ENCODE measurements at places on chromosomes 12 and 14.

DNA sequence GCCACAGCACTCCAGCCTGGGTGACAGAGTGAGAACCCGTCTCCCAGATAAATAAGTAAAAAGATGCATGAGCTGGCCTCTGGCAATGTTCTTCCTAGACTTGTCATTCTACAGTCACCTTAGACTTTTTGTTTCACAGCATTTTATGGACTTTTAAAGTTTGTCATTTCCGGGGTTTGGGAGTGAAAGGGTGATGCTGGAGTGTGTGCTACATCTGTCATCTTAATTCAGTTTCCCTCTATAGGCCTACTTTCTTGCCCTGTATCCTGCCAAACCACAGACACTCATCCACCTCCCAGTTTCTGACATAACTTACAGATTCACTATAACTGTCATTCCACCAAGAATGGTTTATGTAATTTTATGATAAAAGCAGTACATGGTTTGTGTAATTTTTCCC is 166.7 kb upstream of the PARP11 start:
- no peak for DNase-seq

DNA sequence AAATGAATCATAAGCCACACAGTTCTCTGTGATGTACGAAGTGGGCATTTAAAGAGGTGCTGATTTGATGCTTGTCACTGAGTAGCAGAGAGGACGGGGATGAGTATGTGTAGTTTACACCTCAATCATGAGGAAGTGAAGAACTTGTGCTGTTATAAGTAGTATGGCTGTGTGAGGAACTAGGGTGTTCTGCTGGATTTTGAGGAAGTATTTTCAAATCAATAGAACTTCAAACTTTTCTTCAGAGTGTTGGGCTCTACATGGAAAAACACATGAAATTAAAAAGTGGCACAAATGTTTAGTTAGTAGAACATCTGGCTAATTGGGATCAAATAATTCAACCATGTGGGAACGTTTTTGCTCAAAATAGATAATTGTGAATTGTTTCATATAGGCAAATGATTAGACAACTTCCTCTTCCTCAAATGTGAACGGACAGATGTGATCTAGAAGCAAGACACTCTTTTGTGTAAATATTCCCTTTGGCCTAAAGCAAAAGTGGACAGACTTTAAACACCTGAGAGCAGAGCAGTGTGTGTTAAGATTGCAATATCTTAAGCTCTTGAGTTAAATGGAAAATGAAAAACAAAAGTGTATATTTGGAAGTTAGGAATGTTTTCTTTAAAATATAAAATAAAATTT is 168.5 kb downstream of the NAV3 start:
- DNase-seq, result no peak

DNA sequence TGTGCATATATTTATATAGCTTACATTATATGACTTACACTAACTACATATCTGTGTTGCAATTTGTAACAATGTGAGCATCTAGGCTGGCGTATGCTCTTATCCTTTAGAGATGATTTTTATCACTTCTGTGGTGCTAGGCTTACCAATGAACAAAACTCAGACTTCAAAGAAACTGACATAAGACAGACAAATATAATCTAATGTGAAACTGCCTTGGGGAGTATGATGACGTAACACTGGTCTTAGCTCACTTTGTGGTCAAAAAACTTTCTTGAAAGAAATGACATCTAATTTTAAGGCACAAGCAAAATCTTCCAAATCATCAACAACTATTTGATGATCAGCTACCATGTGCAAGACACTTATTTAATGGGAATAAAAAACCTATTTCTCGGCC is 50.0 kb downstream of the SOX5 start:
- DNase-seq, result no peak

DNA sequence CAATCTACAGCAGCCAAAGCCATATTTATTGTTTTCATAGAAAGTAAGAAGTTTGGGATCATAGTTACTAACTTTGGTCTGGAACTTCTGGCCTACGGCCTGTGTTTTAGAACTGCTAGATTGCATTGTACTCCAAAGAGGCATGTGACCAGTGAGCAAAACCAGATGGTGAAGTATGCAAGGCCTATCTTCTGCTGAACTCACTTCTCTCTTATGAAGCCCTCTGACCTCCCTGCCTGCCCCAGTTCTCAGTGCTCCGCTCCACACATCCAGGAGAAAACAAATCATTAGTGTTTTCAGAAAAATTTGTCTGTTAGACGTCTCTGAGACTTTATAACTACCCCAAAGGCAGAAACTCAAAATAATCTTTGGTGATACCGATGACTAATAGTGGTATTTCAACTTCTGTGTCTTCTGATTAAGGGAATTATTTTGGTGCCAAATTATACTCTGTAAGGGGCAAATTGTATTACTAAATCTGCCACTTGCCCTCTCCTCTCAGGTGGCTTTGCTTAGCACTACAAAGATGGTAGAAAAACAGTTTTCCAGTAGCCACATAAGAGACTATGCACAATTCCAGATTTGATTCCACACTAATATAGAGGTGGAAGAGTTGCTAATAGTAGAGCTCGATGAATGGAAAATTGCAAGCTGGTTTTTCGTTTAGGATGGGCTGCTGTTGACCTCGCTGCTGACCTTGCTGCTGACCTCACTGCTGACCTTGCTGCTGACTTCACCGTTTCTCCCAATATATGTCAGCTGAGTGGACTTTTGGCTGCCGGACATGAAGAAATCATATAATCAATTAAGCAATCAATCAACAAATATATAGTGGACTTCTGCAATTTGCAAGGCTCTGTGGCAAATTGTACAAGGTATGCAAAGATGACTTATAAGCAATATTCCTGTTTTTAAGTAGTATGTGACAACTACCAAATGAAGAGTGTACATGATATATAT is 147.5 kb downstream of the KITLG start:
- DNase-seq, result no peak

DNA sequence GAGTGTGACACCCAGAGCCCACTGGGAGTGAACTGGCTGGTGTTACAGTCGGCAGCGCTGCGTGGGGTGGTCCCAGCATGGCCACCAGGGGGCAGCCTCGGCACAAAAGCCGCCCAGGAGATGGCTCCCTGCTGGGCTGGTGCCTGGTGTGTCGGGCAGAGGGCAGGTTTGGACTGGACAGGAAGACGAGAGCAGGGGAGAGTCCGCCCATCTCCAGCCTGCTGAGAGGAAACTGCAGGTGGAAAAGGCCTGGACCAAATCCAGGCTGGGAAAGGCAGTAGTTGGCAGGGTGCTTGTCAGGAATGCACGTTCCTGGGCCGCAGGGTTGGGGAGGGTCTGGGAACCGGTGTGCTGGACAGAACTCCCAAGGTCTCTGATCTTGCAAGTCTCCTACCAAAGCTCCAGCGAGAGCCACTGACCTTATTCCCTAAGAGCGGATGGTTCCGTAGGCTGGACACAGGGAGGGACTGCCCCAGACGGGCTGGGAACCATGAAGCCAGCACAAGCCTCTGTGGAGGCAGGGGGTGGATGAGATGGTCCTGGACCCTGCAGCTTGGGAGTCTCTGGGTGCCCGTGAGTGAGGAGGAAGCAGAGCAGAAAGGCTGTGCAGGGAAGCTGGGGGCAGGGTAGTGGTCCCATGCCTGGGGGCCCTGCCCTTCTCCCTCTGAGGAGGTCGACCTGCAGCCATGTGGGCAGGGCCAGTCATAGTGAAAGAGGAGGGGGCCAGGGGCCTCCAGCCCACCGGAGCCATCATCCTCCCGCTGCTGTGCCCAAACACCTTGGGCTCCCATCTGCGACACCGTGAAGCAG is 1.8 kb downstream of the AHNAK2 start:
- DNase-seq, result peak; percentile 86

- DNase-seq, result no peak
These were observed 59.4 kb downstream of the ADIPOR2 start for GRCh38 chr12:1750300-1750699.

DNA sequence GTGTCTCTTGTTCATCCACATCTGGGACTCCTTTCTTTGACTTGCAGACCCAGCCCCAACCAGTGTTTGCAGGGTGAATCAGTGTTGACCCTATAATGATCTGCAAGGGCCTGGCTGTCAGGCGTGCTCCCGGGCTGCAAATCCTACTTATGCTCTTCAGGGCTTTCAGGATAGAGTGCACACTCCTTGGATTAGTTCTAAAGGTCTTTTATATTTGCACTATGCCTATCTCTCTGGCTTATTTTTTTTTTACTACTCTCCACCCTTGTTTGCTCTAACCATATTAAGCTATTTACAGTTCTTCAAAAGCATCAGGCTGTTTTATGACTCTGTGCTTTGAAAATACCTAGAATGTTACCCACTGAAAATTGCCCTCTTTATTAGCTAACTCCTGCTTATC is 4.3 kb upstream of the PRICKLE1 start:
- DNase-seq, result no peak

GRCh38 chr12:108321688-108322087 is 17.4 kb downstream of the CMKLR1 start:
- no peak for DNase-seq

- DNase-seq, result no peak
These were observed 2.1 kb upstream of the PLEK2 start for GRCh38 chr14:67413806-67414769.

DNA sequence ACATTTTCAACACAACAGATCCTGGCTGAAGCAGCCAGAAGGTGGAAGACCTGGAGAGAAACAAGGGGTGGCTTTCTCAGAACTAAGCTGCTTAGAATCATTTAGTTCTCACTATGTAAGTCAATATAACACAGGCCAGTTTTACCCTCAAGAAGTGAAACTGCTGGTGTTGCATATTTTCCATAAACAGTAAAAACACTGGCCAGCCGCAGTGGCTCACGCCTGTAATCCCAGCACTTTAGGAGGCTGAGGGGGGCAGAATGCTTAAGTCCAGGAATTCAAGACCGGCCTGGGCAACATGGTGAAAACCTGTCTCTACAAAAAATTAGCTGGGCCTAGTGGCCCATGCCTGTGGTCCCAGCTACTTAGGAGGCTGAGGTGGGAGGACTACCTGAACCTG is 11.6 kb downstream of the STX2 start:
- no peak for DNase-seq

- no peak for DNase-seq
These were observed 295.0 kb downstream of the RMST start for GRCh38 chr12:97757481-97758193.

DNA sequence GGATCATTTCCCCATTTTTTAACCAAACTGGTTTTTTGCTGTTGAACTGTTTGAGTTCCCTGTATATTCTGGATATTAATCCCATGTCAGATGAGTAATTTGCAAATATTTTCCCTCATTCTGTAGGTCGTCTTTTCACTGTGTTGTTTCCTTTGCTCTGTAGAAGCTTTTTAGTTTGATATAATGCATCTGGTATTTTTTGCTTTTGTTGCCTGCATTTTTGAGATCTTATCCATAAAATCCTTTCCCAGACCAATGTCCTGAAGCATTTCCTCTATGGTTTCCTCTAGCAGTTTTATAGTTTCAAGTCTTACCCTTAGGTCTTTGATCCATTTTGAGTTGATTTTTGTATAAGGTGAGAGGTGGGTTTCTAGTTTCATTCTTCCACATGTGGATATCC is 71.3 kb downstream of the LRP6 start:
- DNase-seq, result no peak

GRCh38 chr12:50686406-50686805 is 77.5 kb upstream of the ATF1 start:
- no peak for DNase-seq

- DNase-seq, result no peak
These were observed 36.6 kb downstream of the NID2 start for GRCh38 chr14:52032204-52032801.

DNA sequence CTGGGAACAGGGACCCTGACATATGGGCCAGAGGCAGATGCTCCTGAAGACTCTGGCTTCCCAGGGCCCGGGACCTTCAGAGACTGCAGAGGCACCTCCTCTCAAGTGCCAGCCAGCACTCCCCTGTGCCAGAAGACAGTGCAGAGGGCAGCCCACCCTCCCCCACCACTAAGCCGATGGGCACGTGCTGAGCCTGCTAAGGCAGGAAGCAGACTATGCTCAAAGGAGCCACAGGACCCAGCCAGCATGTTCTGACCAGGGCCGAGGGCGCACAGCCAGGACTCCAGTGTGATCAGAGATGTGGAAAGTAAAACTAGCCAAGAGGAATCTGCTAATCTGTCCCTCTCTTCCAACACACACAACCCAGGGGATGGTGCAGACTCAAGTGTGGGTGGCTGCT is 29.8 kb downstream of the DIO3 start:
- no peak for DNase-seq

GRCh38 chr14:64760916-64761315 is 56.7 kb downstream of the PLEKHG3 start:
- no peak for DNase-seq

GRCh38 chr14:71121711-71122110 is 214.5 kb downstream of the PCNX1 start:
- DNase-seq, result no peak

GRCh38 chr14:106831322-106831720 is 1304.9 kb downstream of the TMEM121 start:
- DNase-seq, result peak; percentile 41

DNA sequence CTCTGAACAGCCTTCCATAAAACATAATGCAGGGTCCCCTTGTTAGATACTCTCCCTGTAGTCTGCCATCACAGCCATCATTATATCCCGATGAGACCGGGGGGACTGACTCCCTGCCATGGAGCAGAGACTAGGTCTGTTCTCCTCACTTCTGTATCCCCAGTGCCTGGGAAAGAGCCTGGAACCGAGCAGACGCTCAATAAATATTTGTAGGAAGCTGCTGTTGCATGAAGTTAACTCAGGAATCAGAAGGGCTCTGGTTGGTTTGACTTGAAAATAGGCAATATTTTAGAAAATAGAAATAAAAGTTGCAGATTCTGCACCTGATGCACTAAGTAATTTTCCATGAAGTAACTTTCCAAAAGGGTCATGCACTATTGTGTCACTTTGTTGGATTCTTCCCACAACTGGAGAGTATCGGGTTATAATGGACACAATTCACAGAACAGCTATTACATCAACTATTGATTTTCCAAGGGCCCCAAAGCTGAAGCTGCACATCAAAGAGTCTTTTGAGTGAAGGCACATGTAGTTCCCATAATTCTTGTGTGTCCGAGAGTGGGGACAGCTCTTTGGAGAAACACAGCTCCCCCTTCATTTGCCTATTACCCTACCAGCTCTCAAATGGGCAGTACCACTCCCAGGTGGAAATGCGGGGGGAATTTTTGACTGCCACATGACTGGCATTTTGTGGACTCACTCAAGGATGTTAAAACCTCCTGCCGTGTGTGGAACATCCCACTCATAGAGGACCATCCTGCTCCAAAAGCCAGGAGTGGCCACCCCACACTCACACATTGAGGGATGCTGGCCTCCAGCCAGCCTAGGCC is 18.8 kb downstream of the CLMN start:
- DNase-seq, result no peak

- DNase-seq, result no peak
These were observed 26.4 kb downstream of the TESPA1 start for GRCh38 chr12:54958048-54958658.
